ENCODE measurements at places on chromosomes 16 and 17.
A peak's percentile ranks its signal among the peaks of the same experiment; 100 is the strongest.

DNA sequence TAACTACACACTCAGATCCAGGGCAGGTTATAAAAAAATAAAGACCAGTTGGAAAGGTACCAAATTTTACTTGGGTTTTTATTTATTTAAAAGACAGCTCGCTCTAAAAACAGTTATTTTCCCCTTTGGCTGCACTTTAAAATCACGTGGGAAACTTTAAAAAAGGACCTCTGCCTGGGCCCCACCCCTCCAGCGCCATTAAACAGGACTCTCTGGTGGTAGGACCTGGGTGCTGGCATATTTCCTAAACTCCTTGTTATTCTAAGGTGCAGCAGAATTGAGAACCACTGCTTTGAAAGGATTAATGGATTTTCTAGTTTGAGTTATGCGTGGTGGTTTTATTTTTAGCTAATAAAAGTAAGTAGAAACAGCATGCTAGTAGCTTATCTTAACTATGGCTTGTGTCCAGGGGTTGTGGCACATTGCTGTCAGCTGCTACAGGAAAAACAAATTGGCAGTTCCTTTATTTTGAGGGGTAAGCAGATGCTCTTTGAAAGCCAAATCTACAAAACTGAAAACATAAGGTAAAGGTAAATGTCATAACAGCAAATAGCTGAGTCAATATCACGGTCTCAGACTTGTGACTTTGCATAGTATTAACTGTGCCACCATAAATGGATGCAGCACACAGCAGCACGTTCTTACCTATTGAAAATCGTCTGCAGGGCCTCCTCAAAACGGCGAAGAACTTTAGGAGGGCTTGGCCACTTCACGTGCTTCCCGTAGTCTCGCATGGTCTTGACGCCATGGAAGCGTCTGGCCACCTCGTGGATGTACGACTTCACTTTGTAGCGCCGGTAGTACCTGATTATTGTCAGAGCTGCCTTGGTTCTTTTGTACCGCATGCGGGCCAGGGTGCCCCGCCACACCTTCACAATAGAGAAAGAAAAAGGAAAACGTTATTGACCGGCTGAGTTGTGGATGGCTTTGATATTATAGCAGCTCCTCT, 172.0 kb downstream of the CDK5R1 start:
- no peak for DNase-seq

DNA sequence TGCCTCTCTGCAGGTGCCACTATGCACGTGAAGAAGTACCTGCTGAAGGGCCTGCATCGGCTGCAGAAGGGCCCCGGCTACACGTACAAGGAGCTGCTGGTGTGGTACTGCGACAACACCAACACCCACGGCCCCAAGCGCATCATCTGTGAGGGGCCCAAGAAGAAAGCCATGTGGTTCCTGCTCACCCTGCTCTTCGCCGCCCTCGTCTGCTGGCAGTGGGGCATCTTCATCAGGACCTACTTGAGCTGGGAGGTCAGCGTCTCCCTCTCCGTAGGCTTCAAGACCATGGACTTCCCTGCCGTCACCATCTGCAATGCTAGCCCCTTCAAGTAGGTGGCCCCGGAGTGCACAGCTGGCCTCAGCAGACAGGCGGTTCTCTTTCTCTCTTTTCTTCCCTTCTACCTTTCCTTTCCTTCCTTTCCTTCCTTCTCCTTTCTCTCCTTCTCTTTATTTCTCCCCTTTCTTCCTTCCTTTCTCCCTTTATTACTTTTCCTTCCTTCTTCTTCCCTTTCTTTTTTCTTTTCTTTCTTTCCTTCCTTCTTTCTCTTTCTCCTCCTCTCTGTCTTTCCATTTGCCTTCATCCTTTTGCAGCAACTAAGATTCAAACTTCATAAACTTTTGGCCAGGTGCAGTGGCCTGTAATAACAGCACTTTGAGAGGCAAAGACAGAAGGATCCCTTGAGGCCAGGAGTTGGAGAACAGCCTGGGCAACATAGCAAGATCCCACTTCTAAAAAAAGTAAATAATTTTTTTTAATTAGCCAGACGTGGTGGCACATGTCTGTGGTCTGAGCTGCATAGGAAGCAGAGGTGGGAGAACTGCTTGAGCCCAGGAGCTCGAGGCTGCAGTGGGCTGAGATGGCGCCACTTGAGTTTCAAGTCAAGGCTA, 46.7 kb downstream of the SCNN1B start:
- DNase-seq, result no peak

DNA sequence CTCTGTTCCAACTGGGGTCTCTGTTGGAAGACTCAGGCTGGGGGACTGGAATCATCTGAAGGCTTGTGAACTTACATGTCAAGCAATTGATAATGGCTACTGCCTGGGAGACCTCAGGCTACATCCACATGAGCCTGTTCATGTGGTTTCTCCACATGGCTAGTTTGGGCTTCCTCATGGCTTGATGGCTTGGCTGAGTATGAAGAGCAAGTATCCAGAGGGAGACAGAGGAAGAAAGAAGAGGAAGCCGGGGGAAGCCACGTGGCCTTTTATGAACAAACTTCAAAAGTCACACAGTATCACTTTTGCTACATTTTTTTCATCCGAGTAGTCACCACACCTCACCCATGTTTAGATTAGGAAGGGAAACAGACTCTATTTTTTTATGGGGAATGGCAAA, 158.9 kb downstream of the TRIM37 start:
- DNase-seq, result no peak

DNA sequence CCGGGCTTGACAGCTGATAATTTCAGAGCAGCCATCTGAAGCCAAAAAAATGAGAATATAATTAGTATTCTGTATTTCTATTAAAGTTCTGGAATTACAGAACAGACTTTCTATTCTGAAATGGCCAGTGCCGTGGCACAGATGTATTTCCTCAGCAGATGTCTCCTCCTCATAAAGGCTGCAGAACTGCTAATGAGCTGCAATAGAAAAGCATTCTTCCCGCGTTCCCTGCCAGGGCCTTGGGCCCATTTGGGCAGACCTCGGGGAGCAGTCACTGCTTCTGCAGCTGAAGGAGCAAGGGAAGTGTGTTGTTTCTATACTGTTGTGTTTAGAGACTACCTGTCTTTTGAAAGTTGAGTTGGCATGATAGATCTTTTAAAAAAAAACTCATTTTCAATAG, 152.6 kb upstream of the CACNG5 start:
- no peak for DNase-seq

DNA sequence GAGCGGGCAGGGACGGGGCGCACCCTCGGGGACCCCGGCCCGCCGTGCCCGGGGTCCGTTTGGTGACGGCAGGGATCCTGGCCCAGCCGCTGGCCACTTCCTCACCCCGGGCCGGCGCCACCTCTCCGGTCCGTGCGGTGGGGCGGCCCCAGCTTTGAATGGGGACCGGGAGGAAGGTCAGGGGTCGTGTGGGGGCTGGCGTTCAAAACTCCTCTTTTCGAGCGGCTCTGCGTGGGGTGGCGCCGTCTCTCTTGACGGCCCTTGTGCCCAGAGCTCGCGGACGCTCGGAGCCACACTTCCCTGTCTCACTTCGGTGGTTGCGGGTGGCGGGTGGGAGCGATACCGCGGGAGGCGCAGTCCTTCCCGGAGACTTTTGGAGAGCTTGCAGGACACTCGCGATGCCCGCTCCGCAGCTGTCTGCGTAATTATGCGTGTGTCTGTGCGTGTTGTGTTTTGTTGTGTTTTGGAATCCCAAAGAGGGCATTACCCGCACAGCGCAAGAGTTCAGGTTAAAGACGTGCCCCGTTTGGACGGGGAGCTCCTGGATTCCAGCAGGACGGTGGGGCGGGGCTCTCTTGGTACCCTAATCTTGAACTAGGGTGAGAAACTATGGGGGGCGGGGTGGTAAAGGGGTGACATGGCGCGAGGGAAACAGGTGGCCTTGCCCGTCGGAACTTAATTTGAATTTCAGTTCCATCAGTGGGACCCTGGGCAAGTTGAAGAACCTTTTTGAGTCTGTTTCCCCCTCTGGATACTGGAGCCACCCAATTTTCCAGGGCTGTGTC, 637 bp downstream of the PLCG2 start:
- peak; percentile 48 for DNase-seq

GRCh38 chr17:74742153-74742515, 5.1 kb downstream of the RAB37 start:
- DNase-seq, result peak; percentile 90

GRCh38 chr16:66159987-66160386, 206.5 kb upstream of the CDH5 start:
- DNase-seq, result no peak

GRCh38 chr17:65181237-65182061, 44.3 kb downstream of the RGS9 start:
- DNase-seq, result peak; percentile 90

GRCh38 chr16:4958510-4959438, 644 bp downstream of the SEC14L5 start:
- DNase-seq, result no peak

- DNase-seq, result no peak
These were observed 1193.4 kb downstream of the CDH11 start for GRCh38 chr16:63928421-63928820.

GRCh38 chr16:1572673-1573072, 39.2 kb downstream of the IFT140 start:
- no peak for DNase-seq

DNA sequence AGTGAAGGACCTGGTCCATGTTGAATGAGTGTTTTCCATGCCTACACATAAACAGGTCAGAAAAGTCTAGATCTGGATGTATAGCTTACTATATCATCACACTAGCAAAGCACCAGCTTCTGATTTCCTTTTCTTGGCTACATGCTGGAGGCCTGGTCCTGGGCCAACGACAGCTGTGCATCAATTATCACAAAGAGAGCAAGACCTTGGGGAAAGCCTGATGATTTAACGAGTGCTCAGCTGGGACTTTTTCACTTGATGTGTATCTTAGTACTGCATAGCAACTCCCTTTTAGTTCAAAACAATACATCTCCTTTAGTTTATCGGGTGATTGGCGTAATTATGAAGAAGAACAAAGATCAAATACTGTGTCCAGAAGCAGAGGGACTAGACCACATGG, 358.2 kb downstream of the KIF2B start:
- DNase-seq, result no peak

- DNase-seq, result no peak
These were observed 1.5 kb upstream of the NPTX1 start for GRCh38 chr17:80477647-80478478.

- DNase-seq, result no peak
These were observed 18.1 kb downstream of the TMC7 start for GRCh38 chr16:19001788-19002187.

GRCh38 chr16:77234611-77235010, 35.4 kb downstream of the SYCE1L start:
- DNase-seq, result no peak

GRCh38 chr16:53061701-53062159, 6.9 kb downstream of the CHD9 start:
- DNase-seq, result peak; percentile 92

GRCh38 chr16:89867918-89868317, 5.5 kb upstream of the TCF25 start:
- no peak for DNase-seq

DNA sequence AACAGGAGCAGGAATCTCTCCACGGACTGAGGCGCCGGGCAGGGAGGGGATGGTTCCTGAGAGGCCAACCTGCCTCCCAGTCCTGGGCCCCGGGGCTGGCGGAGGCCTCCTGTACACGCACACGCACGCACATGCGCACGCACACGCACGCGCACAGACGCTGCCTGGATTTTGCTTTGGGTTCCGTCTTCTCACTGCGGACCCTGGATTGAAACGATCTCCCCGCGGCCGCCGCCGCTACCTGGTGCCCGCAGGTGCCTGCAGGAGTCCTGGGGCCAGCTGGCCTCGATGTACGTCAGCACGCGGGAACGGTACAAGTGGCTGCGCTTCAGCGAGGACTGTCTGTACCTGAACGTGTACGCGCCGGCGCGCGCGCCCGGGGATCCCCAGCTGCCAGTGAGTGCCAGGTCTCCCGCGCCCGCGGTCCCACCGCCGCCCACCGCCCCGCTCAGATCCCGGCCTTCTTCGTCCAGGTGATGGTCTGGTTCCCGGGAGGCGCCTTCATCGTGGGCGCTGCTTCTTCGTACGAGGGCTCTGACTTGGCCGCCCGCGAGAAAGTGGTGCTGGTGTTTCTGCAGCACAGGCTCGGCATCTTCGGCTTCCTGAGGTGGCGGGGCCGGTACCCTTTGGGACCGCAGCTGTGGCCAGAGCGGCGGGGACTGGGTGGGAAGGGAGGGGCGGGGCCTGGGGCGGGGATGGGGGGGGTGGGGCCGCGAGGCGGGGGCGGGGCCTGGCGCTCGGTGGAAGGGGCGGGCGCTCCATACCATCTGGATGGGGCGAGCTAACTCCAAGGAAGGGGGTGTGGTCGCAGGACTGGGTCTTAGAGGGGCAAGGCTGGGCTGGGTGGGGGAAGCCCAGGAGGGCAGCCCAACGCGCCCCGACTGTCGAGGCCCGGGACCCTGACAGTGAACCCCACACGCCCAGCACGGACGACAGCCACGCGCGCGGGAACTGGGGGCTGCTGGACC, 12.3 kb downstream of the CES4A start:
- peak; percentile 50 for DNase-seq

DNA sequence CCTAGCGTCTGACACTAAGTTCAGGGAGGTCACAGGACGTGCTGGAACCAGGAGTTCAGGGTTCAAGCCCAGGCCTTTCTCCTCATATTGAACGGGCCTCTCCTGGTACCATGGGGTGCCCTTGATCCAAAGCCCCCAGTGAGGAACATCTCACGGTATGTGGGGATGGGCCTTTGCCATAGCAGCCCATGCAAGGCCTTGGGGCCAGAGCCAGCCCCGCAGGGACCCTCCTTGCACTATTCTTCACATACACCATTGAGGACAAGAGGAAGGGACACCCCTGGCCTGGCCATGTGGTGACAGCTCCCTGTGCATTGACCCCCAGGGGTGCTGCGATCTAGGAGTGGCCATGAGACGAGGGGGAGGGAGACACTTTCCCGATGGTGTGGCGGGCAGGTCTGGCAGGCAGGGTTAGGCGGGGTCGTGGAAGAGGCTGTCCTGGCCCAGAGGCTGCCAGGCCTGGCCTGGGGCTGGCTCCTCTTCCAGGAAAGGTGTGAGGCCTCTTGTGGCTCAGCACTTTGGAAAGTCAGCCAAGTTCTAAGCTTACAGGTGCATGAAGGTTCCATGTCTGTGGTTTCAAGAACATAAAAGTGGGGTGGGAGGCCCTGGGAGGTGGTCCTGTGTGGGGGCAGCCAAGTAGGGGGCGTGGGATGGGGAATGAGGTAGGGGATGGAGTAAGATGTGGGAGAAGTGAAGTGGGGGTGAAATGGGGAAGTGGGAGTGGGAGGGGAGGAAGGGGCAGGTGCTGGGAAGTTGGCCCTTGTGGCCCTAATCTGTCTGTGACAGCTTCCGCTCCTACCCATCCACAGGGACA, 88.7 kb upstream of the CBX4 start:
- no peak for DNase-seq

GRCh38 chr17:47989700-47990099, 18.8 kb downstream of the CDK5RAP3 start:
- DNase-seq, result peak; percentile 78

All from GM12865 (cell line).